Jurkat, Clone E6-1 (cell line): ENCODE measurements at places on chromosomes 5 and 9.
A peak's percentile ranks its signal among the peaks of the same experiment; 100 is the strongest.

DNA sequence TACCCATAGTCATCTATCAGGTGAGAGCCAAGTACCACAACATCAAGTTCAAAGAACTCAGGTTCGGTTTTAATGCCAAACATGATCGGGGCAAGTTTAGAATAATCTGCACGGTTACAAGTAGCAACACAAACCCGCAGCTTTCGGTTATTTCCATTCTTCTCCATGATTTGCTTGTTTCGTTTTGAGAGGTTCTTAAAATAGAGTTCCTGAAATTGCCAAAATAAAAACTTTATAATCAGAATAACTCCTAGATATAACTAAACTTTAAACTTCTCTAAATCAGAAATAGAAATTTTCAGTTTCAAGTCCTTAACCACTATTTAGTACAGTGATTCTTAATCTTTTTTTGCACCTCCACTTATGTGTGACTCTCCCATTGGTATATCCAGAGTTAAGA lies 9.1 kb downstream of the GNE start:
- no peak for DNase-seq

GRCh38 chr5:69276422-69277174 lies 41.9 kb downstream of the CDK7 start:
- no peak for DNase-seq

GRCh38 chr5:105931881-105932421 lies 1738.8 kb downstream of the EFNA5 start:
- DNase-seq = no peak

- DNase-seq = no peak
These were observed 15.0 kb downstream of the GLRA1 start for GRCh38 chr5:151909628-151910027.

DNA sequence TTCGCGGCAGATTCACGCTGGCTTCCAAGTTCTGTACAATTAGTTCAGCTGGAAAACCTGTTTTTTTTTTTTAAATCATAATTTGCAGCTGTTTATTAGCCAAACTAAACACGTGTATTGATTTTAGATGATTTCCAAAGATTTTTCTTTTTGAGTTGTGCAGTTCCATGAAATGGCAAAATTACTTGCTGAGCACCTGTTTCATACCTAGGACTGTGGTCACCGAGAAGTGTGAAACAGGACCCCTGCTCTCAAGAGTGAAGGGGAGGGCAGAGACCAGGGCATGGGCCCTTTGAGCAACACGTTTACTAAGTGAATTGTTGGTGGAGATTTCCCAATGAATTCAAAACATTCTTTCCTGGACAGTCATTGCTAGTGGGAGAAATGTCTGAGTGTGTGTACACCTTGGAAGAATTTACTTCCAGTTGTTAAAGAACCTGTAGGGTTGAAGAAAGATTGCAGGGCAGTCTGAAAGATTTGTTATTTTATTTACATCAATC lies 688 bp downstream of the SNX24 start:
- DNase-seq = no peak

- DNase-seq = peak; percentile 37
These were observed 29.4 kb downstream of the HACD4 start for GRCh38 chr9:21002040-21002439.

DNA sequence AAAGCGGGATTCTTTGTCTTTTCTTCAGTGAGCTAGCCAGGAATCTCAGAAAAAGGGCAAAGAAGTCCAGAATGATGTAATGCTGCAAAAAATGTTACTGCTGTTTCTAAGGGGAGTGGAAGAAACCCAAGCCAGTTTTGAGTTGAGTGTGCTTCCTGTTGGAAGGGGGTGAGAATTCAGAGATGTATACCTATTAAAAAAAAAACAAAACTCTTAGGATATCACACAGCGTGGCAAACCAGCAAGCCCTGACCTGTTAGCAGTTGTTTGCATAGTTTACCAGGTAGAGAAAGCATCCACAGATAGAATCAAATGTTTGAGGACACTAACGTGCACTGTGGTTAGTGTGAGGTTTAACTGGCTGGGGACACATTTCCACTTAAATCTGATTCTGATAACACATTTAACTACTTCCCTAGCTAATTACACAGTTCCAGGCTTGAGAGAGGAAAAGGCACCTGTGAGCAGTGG lies 11.4 kb downstream of the BASP1 start:
- DNase-seq = no peak

DNA sequence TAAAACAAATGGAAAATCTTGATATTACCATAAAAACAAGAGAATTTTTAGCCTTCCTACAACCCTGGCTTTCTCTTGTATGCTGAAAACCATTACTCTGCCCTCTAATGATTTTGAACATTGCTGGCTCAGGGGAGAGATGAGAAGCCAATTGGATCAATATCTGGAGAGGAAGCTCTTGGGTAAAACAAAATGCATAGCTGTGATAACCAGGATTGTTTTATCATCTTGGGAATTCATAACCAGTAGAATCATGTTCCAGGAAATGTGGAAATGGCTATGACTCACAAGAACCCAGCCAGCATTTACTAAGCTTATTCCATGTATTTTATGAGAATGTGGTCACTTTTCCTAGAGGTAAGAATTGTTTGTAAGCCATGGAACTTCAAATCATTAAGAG lies 51.1 kb upstream of the CTNND2 start:
- no peak for DNase-seq

GRCh38 chr5:73946919-73947602 lies 321.1 kb downstream of the ARHGEF28 start:
- no peak for DNase-seq

DNA sequence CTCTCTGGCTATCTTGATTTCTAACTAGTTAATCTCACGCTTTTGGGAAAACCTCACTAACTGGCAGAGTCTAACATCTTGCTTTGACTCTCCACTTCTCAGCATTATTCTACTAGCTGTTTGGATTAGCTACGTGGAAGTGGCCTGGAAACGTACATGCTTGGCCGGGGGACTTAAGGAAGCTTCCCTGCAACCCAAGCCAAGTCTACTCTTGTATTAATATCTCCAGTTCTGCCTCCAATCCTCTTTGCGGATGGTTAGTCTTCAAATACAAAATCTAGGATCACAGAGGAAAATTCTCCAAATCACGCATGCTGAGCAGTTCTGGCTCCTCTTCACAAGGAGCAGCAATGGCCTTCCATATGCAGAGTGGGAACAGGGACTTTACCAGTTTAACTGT lies 51.8 kb upstream of the RETREG1 start:
- no peak for DNase-seq

GRCh38 chr5:33675958-33676464 lies 215.8 kb downstream of the ADAMTS12 start:
- no peak for DNase-seq

GRCh38 chr5:176902102-176902814 lies 3.1 kb upstream of the HK3 start:
- DNase-seq = no peak

DNA sequence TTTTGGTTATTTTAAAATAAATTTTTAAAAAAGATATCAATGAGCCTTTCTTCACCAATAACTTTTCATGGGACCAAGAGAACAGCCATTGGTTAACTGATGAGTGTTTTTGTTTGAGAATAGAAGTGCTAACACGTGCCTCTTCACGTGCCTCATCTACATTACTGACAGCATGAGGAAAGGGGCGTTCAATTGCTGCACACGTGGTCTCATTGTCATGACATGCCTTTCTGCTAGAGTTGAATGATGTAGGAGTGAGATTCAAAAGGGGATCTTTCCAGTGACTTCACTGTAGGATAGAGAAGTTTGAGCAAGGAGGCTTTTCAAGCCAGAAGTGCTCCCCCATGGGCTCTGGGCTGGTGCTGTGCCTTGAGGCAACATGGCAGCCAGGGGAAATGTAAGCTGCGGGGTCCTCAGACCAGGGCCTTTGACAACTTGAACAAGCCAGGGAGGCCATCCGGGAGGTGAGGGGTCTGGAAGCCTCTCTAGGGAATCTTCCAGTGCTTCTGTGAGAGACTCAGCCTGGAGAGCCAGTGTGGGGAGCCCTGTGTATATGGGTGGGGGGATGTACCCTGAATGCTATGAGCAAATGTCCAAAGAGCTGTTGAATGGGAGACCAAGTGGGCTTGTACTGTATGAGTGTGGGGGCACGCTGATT lies 51.2 kb upstream of the FSTL4 start:
- no peak for DNase-seq

GRCh38 chr9:27168496-27168895 lies 59.5 kb downstream of the TEK start:
- no peak for DNase-seq

GRCh38 chr9:84340535-84340934 lies at the start of gene SLC28A3:
Gene SLC28A3 (minus strand): TSS chr9:84340758. CDS start chr9:84340633, 125 bp downstream.
- no peak for DNase-seq

DNA sequence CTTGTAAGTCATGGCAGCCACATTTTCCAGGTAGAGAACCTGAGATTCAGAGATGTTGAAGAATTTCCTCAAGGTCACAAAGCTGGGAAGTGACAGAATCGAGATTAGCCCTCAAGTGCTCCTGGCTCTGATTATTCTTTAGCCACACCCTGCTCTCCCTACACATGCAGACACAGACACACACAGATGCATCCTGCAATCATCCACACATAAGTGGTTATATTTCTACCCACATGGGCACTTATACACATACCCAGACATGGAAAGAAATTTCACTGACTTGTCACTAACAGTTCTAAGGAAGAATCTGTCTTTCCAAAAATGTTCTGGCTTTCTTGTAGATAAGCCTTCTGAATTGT lies 32.2 kb upstream of the GALNT10 start:
- no peak for DNase-seq

- peak; percentile 17 for DNase-seq
These were observed 47.7 kb upstream of the BOD1 start for GRCh38 chr5:173664154-173664526.

GRCh38 chr5:169945831-169946261 lies 34.4 kb downstream of the INSYN2B start:
- DNase-seq = no peak

DNA sequence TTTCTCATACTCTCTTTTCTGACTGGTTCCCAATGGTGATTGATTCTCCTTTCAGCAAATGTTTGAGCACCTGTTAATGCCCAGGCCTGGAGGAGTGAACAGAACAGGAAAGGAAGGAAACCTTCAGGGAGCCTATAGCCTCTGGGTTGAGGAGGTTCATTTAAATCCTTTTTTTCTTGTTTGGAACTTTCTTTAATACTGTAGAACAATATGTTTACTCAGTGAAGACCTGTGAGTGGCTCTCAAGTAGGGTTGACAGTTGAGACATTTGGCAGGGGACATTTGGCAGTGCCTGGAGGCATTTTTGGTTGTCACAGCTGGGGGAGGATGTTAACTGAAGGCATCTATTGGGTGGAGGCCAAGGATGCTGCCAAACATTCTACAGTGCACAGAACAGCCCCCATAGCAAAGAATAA lies 6.1 kb upstream of the FAM120AOS start:
- DNase-seq = no peak

DNA sequence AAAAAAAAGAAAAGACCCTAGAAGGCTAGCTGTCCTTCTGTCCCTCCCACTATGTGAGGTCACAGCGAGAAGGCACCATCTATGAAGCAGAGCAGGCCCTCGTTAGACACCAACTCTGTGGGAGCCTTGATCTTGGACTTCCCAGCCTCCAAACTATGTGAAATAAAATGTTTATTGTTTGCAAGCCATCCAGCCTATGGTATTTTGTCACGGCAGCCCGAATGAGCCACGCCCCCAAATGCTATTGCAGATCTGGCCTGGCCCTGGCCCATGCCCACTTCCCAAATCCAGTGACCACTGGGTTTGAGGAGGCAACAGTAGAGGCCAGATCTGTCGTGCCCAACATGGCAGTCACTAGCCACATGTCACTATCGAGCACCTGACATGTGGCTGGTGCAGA lies 10.8 kb downstream of the STK10 start:
- DNase-seq = no peak

DNA sequence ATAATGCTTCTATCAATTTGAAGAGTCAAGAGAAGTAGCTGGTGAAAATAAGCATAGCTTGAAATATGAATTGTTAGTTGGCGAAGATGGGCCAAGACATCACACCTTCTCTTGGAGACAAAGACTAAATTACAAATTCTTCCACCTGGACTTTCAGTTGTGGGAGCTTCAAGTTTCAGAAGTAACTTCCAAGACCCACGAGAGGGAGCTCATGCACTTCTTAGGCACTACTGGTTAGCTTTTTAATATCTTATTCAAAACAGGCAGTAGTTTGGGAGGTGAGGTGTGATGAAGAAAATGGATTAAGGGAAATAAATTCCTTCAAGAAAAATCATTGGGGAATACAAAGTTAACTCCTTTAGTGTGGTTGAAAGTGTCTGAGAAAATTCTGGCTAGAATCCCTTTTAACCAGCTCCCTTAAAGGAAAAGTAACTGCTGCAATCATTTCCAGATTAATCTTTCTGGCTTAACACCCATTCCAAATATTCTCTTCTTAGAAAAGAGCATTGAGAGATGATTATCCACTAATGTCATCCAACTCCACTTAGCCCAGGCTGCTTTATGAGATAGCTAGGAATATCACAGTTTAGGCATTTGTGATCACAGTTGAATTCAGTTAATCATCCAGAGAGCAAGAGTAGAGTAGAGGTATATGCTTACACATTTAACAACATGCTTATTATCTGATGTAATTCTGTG lies 139.5 kb upstream of the DMRTA1 start:
- DNase-seq = no peak

- DNase-seq = no peak
These were observed 181.5 kb downstream of the OLFM1 start for GRCh38 chr9:135268981-135269380.

- DNase-seq = no peak
These were observed 1.9 kb downstream of the MYOZ3 start for GRCh38 chr5:150662731-150663516.

GRCh38 chr9:117122102-117122501 lies 292.8 kb downstream of the ASTN2 start:
- no peak for DNase-seq

GRCh38 chr5:132294728-132295504 lies 722 bp downstream of the SLC22A4 start:
- DNase-seq = no peak

- DNase-seq = no peak
These were observed 8.2 kb downstream of the COL27A1 start for GRCh38 chr9:114163517-114163951.

DNA sequence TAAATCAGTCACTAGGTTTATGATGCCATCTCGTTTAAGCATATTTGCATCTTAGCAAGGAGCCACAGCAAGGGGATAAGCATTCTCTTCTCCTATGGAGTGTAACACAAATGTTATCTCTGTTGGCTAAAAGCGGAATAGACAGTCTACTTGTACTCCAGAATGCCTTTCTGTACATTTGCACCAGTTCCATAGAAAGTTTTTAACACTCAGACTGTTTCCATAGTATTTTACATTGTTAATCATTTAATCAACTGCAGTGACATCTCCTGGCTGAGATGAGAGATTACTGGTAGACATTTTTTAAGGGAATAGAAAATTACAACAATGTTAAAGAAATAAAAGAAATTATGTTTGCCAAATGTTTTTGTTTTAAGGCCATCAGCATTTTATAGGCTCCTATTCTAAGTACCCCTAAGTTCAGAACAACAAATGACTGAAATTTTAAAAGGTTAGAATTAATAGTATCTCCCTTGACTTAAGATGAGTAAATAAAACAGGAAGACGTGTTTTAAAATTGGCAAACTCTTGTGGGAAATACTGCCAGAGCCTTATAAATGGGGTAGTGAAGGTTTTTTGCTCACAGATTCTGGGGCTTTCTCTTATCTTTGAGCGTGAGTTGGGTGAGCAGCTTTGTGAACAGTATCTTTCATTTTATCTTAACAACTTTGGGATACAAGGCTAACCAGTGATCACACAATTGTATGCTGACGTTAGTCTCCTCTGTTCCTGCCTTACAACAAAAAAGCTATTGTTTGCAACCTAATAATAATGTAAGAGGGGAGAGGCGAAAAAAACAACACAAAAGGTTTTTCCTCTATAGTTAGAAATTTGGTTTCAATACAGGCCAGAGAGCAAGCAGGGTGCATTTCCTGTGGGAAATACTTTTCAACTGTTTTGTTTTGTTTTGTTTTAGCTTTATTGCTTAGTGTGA lies 294.3 kb downstream of the FBXL7 start:
- no peak for DNase-seq

GRCh38 chr9:4734150-4734549 lies 6.9 kb downstream of the AK3 start:
- no peak for DNase-seq
